Astrocyte (in vitro differentiated cells and primary cell): ENCODE measurements at places on chromosomes 13 and 19.
A peak's percentile ranks its signal among the peaks of the same experiment; 100 is the strongest.

DNA sequence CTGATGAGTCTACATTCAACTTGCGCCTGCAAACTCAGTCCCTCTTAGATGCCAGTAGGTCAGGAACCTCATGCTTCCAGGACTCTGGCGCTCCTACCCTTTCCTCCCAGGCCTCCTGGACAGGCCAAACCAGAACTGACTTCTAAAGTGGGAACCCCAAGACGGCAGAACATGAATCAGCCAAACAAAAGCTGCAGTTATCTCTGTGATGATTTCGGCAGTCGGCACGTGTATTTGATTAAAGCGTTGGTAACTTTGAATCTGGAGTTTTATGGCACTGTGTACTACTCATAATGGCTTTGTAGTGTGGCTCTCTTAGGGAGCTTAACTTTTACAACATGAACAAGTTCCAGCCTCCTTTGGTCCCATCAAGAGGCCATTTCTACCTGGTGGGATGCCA, 13.7 kb downstream of the ACTN4 start:
- no peak for DNase-seq

DNA sequence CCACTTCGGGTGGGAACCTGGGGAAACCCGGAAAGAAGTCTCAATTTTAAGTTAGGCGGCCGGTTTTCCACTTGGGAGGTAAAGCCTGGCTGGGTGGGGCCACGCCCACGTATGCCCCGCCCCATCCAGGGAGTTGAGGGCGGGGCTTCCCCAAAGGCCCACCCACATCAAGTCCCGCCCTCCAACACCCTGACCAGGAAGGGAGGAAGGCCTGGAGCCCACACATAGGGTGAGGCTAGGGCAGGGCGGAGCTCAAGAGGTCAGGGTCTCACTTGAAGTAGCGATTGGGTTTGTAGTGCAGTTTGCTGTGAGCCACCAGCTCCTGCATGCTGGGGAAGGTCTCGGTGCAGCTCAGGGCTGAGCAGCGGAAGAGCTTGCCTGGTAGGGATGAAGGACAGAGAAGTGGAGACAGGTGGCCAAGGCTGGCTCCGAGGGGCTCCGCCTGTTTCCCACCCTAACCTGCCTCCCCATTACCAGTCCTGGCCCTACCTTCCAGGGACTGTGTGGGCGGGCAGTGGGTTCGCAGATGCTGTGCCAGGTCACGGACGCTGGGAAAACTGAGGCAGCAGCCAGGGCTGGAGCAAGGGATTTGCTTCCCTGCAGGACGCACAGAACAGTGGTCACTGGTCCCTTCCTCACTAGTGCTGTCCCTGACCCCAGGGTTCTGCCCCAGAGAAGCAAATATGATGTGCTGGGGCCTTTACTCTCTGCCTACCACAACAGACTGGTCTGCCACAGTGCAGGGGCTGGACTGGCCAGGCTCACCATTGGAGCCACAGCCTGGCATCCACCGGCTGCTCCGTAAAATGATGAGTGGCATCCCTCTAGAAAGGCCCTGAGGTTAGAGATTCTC, 1.6 kb downstream of the ZNF414 start:
- DNase-seq, result no peak

- DNase-seq, result no peak
These were observed 1.4 kb downstream of the LILRB2 start for GRCh38 chr19:54279406-54279962.

GRCh38 chr13:55437162-55437561, 1703.6 kb upstream of the PRR20A start:
- DNase-seq, result no peak

DNA sequence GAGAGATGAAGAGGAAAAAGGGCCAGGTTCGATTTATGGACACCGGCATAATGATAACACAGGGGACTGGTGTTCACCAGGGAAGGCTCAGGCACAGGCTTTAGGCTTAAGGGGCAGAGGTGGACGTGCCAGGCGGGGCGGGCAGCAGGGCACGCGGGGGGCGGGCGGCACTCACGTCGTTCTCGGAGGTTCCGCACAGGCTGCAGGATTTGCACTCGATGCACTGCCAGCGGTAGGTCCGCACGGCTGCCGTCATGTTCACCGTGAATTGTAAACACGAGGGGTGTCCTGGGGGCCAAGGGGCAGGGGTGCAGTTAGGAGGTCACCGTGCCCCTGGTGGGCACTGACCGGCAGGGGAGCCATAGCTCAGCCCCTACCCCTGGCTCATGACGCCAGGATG, 10.6 kb downstream of the DPF1 start:
- DNase-seq, result no peak

DNA sequence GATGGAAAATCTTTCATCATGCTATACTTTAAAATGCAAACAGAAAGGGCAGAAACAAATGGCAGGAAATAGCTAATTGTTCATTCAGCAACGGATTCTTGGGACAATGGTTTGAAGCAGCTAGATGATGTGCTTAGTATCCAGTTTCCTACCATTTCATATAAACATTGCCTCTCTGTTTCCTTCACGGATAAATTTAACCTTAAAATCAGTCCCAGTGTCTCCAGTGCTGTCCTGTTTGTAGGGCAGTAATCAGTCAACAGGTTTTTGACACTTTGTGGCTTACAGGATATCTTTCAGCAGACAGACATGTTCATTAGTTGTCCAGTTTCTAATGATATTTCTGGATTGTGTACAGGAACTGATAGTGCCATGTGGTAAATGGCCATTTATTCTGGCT, 24.7 kb upstream of the RB1 start:
- no peak for DNase-seq

- no peak for DNase-seq
These were observed 351.4 kb downstream of the SLITRK5 start for GRCh38 chr13:88022431-88023208.

- DNase-seq, result peak; percentile 59
These were observed 42.2 kb downstream of the DLEU7 start for GRCh38 chr13:50801087-50801931.

GRCh38 chr19:12450844-12451243, 10.0 kb upstream of the ZNF443 start:
- no peak for DNase-seq
